Vagina (tissue), 2 donors: ENCODE measurements at places on chromosomes 12 and 14. TPM values are rescaled to one million over a fixed set of nuclear protein-coding genes. Genes with fewer than 3 reads are reported as not detected.

DNA sequence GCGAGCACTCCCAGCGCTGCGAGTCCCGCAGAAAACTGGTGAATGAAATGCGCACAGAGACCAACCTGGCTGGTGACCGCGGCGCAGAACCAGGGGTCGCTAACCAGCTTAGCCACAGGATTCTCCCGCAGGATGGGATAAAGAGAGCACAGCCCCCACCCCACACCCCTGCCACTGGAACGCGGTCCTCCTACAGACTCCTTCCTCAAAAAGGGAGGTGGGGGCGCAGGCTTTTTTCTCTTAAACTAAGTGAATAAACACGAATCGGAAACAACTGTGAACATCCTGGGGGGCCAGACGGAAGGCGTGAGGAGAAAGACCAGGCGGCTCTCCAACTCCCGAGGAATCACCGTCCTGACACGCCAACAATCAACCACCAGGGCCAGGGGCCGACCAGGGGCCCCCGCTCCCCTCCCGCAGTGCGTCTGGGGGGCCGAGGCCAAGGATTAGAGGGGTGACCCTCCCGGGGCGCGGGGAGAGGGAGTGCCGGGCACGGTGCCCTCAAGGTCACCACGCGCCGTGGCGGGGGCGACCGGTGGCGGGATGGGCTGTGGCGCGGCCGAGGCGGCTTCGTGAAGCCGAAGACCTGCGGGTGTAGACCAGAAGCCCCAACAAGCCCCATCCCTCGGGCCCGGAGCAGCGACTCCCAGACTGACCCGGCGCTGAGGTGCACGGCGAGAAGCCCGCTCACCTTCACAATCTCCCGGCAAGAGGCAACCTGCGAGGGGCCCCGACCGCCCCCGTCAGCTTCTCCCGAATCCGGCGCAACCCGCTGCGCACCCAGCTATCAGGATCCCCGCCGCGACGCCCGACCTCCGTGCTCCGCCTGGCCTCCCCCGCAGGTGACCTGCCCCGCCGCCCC lies 704 bp downstream of the ATP2B1 start:
- peak; percentile 88 for DNase-seq
- no peaks in the 10 kb centered on the region for H3K36me3 ChIP-seq
- H3K27ac ChIP-seq: peak overlapping the region; percentile 95
- H3K4me3 ChIP-seq: peak overlapping the region; percentile 60
- peaks cover 28% of the 10 kb centered on the region for H3K4me1 ChIP-seq
- H3K27me3 ChIP-seq: no peaks in the 10 kb centered on the region

GRCh38 chr14:101243587-101244338 lies 317.5 kb upstream of the DIO3 start:
- H3K27ac ChIP-seq: no peak overlapping the region
- no peaks in the 10 kb centered on the region for H3K4me1 ChIP-seq
- no peaks in the 10 kb centered on the region for H3K36me3 ChIP-seq
- no peak overlapping the region for H3K4me3 ChIP-seq
- no peak for DNase-seq

GRCh38 chr14:81516986-81517797 lies 16.5 kb downstream of the SEL1L start:
- H3K27me3 ChIP-seq: no peaks in the 10 kb centered on the region
- peak overlapping the region; percentile 52 for H3K27ac ChIP-seq
- peaks cover 14% of the 10 kb centered on the region for H3K4me1 ChIP-seq
- H3K36me3 ChIP-seq: peaks cover 23% of the 10 kb centered on the region
- H3K4me3 ChIP-seq: no peak overlapping the region

The PTGER2 gene
- total RNA-seq: 10.3 TPM

DNA sequence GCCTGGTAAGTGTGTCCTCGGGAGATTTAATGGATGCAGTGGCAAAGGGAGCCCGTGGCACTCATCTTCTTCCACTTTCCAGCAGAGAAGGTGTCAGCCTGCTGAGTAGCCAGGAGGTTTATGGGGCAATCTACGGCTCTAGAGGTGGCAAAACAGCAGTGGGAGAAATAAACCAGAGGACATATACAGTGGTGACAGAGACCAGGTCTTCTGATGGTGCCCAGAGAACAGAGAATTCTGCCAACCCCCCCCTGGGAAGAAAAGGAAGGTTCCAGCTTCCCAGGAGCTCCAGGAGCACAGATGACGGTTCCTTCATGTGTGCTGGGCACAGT lies 43.0 kb downstream of the SMIM41 start:
- H3K36me3 ChIP-seq: no peaks in the 10 kb centered on the region
- no peak for DNase-seq
- peaks cover 13% of the 10 kb centered on the region for H3K4me1 ChIP-seq
- H3K27me3 ChIP-seq: no peaks in the 10 kb centered on the region

The MYH6 gene
- not detected for total RNA-seq

DNA sequence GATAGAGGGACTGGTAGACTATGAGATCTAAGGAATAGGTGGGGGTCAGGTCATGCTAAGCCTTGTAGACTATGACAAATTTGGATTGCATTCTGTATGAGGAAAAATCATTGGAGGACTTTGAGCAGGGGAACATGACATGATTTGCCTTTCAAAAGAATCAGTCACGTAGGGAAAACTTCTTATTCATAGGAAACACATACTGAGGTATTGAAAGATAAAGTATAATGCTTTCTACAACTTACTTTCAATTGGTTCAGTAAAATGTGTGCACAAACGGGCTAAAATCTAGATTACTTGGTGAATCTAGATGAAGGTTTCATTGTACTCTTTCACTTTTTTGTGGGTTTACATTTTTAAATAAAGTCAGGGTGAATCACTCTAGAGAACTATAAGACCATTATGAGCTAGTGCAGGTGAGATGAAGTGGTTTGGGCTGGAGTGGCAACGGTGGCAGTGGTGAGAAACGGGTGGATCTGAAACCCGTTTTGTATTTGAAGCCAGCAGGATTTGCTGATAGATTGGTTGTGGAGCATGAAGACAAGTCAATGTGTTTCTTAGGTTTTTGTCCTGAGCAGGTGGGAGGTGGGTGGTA lies 6.7 kb downstream of the BBS10 start:
- H3K4me3 ChIP-seq: no peak overlapping the region
- H3K4me1 ChIP-seq: peaks cover 15% of the 10 kb centered on the region
- DNase-seq: no peak
- no peak overlapping the region for H3K27ac ChIP-seq
- H3K27me3 ChIP-seq: no peaks in the 10 kb centered on the region
- no peaks in the 10 kb centered on the region for H3K36me3 ChIP-seq

The KRT86 gene
- not detected for total RNA-seq
